ENCODE measurements at places on chromosomes 7 and 10.

- DNase-seq, result no peak
These were observed 9.4 kb downstream of the WBP1L start for GRCh38 chr10:102752934-102753664.

GRCh38 chr10:69239816-69240434 lies 19.8 kb downstream of the HKDC1 start:
- DNase-seq, result no peak

DNA sequence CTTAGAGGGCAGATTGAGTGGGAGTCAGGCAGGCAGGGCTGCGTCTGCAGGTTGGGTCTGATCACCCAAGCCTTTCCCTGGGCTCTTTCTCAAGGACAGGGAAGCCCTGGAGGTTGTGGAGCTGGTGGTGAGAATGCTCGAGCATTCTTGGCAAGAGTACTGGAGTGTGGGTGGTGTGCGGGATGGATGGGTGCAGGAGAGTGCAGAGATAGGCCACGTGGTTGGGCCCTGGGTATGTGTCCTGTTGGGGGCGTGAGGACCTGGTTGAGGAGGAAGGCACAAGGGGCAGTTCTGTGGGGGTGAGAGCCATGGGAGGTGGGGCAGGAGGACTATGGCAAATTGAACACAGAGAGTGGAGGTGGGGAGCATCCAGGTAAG lies 135.9 kb downstream of the PTPN20 start:
- no peak for DNase-seq

- DNase-seq, result no peak
These were observed 3.6 kb downstream of the SEC23IP start for GRCh38 chr10:119896061-119896655.

DNA sequence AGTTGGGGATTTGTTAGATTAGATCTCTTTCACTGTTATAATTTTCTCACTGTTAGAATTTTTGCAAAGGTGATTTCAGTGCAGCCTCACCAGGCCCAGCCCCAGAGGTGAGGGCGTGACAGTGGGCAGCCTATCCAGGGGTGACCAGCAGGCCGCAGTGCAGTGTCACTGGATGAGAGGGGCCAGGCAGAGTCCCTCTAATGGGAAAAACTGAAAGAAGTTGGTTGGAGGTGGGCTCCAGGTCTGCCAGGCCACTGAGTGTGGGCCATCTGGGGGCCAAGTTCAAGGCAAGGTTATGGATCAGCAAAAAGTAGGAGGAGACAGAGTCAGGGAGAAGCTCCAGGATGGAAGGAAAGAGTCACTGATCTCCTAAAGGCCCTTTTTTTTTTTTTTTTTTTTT lies 90.5 kb upstream of the SDK1 start:
- no peak for DNase-seq

DNA sequence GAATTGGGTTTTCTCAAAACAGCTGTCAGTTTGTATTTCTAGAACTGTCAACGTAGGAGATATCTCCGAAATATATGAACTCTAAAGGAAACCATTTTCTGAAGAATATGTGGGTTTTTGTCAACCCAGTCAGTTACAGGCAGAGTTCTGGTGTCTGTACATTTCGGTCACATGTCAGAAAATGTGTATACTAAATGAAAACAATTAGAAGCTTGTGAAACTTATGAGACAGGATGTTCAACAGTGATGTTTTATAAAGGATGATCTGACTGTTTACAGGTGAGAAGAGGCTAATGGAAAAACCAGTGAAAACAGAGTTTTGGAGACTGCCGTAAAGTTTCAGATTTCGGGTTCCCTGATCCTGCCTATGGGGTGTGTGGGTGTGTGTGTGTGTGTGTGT lies 6.2 kb downstream of the JAZF1 start:
- DNase-seq, result no peak

DNA sequence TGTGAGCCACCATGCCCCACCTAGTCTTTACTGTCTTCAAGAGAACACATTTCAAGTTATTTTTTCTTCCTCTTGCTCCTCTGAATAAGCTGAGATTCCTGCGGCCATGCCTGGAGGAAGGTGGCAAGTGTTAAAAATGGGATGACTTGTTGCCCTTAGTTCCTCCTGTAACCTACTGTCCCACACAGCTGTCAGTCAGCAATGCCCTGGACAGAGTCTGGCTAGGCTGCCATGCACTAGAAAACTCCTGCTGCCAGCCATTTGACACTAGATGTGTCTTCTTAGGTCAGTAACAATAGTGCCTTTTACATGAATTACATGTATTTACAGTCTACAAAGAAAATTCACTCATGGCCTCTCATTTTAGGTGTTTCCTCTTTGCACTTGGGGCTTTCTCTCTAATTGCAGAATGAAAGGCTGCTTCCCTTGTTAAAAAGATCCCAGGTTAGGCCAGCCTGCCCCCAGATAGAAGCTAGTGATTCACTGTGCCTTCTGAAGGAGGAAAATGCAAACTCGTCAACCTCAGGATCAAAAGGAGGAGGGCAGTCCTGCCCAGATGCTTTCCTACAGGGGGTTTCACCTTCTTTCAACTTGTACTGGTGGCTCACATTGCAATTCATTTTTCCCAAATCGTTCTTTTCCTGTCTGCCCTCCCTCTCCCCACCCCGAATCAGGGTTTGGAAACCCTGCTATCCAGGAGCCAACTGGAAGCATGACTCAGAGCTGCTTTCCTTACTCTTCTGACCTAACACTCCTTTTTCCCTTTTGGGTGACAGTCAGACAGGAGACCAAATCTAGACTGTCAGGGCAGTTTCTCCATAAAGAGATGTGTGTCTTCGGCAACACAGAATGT lies 136.6 kb downstream of the SPAG6 start:
- no peak for DNase-seq

DNA sequence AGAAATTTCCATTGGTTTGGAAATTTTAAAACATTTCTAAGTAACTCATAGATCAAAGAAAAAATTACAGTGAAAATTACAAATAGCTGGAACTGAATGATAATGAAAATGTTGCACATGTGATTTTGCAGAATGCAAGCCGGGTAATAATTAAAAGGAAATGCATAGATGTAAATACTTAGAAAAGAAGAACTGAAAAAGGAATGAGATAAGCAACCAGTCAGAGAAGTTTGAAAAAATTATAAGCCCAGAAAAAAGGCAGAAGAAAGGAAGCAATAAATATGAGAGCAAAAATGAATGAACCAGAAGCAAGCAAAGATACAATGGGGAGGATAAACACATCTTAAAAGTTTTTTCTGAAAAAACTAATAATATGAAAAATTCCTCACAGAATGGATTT lies 3.2 kb upstream of the TMEM273 start:
- no peak for DNase-seq

GRCh38 chr10:35130663-35131062 lies 4.0 kb downstream of the CREM start:
- DNase-seq, result no peak

DNA sequence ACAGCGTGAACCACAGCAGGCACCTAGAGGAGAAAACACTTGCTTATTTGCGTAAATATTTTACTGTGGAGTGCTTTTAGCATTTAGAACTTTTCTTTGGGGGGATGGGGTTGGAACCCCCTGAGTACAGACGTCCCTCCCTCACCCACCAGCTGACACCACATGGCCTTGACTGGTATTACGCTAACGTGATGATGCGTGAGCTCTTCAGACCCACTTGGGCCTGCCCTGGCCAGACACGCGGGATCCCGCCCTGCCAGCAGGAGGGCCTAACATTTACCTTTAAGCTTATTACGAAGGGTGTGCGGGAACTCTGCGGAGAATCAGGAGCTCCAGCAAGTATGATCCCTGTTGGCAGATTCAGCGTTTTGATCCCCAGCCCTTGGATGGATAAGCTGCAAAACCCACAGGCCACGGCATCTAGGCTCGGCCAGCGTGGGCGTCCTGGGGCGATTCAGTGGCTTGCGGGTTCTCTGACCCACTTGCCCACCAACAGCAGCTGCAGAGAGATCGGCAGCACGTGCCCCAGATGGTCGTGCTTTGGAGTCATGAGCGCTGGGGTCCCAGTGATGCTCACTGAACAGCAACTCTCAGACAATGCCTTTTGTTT lies 545.5 kb upstream of the FOXK1 start:
- DNase-seq, result no peak

GRCh38 chr10:110165239-110165638 lies 42.2 kb upstream of the MXI1 start:
- DNase-seq, result no peak

GRCh38 chr7:157087646-157088045 lies 51.1 kb upstream of the UBE3C start:
- DNase-seq, result no peak

- DNase-seq, result no peak
These were observed 488.2 kb downstream of the SUGCT start for GRCh38 chr7:40622941-40623501.

- no peak for DNase-seq
These were observed 484.0 kb upstream of the GALNT17 start for GRCh38 chr7:70647801-70648498.

- no peak for DNase-seq
These were observed 176.5 kb upstream of the VWC2 start for GRCh38 chr7:49596701-49597491.

- DNase-seq, result no peak
These were observed 279.6 kb downstream of the PTPRN2 start for GRCh38 chr7:158308001-158308400.

GRCh38 chr7:51321961-51322515 lies 5.4 kb upstream of the COBL start:
- DNase-seq, result no peak

- no peak for DNase-seq
These were observed 123.0 kb upstream of the ADARB2 start for GRCh38 chr10:1860351-1860750.

DNA sequence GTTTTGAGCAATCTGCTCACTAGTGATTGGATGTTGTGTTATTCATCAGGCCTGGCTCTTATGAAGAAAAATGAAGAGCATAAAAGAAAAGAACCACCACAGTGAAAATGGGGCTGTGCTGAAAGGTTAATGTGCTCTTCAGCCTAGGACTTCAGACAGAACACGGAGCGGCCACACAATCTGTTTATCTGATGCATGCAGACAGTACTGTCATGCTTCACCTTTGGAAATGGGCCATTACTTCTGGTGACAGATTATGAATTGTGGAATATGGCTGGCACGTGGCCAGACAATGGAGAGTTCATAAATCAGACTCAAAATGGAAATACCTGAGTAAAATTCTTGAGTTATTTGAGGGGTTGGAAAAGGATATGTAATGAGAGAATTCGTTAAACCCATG lies 86.0 kb upstream of the NOBOX start:
- no peak for DNase-seq

- DNase-seq, result no peak
These were observed 5.7 kb downstream of the CYTH3 start for GRCh38 chr7:6266699-6267098.

- DNase-seq, result no peak
These were observed 300.9 kb downstream of the BICC1 start for GRCh38 chr10:58813573-58813972.

GRCh38 chr7:142799437-142799835 lies 28.7 kb downstream of the PRSS2 start:
- DNase-seq, result no peak

DNA sequence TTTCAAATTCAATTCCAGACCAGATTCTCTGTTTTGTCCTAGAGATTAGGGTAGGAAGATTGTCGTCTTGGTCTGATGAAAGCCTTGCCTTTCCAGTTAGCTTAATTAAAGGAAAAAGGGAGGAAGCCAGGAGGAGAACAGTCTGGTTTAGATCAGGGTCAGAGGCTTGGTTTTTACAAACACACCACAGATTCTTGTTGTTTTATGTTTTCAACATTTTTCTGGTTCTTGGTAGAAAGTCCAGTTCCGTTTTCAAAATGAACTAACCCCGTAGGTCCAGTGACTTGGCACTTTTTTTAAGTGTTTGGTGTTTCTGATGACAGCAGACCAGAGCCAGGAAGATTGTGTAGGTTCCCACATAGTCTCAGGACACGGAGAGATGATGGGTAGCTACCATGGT lies 167.1 kb upstream of the INHBA start:
- DNase-seq, result no peak

GRCh38 chr7:134514663-134515062 lies 12.7 kb upstream of the AKR1B10 start:
- DNase-seq, result no peak

- no peak for DNase-seq
These were observed 224.4 kb downstream of the C7orf25 start for GRCh38 chr7:42687211-42688055.

- DNase-seq, result no peak
These were observed 791.7 kb downstream of the REEP3 start for GRCh38 chr10:64312876-64313275.

- DNase-seq, result no peak
These were observed 41.9 kb downstream of the MGAM2 start for GRCh38 chr7:142153400-142153799.

GRCh38 chr10:106761906-106762305 lies 402.6 kb downstream of the SORCS1 start:
- no peak for DNase-seq

DNA sequence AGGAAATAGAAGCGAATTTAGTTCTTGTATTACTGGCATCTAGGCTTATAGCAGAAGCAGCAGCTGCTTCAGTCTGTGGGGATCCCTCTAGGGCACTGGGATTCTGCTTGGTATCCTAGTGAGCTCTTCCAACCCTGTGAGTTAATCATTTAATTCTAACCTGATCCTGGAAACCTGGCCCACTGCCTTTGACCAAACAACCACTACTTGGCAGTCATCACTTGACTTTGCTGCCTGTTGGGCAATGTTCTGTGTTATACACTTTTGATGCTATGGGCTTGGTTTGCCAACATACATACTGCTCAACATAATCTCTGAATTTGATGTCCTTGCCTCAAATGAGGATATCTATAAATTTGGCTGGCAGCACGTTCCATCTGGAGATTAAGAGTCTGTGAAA lies 813.4 kb downstream of the ANKRD7 start:
- no peak for DNase-seq

DNA sequence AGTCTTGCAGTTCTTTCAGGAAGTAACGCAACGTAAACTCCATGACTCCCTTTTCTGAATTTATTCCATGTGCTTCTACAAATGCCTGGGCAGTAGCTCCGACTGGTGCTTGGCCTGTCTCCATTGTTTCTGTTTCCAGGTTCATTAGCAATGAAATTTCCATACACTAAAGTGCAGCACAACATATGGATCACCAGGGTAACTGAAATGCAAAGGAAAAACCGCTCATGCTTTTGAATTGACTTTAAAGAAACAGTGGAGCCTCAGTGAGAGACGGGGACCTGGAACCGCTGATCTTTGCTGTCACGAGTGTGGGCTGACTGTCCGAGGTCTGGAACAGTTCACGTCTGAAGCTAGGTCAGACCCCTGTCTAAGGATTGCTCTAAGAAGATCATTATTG lies 126.5 kb upstream of the IGFBP3 start:
- no peak for DNase-seq

- DNase-seq, result no peak
These were observed 3.8 kb downstream of the ZNF655 start for GRCh38 chr7:99562114-99562784.

GRCh38 chr7:25025218-25025671 lies 45.3 kb upstream of the OSBPL3 start:
- DNase-seq, result no peak

DNA sequence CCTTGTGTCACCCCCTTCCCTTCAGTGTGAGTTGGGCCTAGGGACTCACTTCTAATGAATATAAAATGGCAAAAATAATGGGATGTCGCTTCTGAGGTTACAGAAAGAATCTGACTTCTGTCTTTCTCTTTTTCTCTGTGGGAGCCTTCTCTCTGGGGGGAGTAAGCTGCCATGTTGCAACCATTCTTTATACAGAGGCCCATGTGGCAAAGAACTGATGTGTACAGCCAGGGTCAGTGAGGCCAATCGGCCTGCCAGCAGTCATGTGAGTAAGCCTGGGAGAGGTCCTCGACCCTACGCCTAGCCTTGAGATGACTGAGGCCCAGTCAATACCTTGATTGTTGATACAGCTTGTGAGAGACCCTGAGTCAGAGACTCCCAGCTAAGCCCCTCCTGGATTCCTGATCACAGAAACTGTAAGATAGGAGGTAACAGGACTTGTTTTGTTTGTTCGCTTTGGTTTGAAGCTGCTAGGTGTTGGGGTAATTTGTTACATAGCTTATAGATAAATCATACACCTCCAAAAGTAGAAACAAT lies 1.7 kb downstream of the TCAF1 start:
- no peak for DNase-seq

Measured in cortex of kidney (tissue), 1 donor.